ENCODE measurements at places on chromosomes 7 and 10.

GRCh38 chr10:6642876-6643275 is 62.8 kb upstream of the PRKCQ start:
- DNase-seq: no peak

DNA sequence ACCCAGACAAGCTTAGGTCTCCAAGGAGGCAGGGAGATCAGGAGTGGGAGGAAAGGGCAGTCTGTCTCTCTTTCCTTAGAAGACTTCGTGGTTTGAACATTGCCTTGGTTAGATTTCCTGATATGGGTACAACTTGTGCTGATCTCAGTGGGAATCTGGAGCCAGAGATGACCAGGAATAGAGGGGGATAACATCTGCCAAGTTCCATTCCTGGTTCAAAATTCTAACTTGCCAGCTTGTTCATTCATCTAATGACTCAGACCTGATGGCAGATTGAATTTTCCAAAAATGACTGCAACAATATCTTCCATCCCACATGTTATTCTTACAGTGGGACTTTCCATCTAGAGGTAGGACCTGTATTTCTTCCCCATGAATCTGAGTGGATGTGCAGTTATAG is 394.3 kb upstream of the PODXL start:
- no peak for DNase-seq

- DNase-seq: no peak
Observed at GRCh38 chr10:101807158-101807557, 11.1 kb downstream of the OGA start.

GRCh38 chr10:69919250-69919649 is 117.5 kb downstream of the COL13A1 start:
- DNase-seq: no peak

- DNase-seq: no peak
Observed at GRCh38 chr10:25938405-25938804, 4.4 kb downstream of the MYO3A start.

- DNase-seq: no peak
Observed at GRCh38 chr10:34081347-34081743, 733.8 kb downstream of the PARD3 start.

- peak; percentile 18 for DNase-seq
Observed at GRCh38 chr10:7264313-7264756, 146.5 kb downstream of the SFMBT2 start.

DNA sequence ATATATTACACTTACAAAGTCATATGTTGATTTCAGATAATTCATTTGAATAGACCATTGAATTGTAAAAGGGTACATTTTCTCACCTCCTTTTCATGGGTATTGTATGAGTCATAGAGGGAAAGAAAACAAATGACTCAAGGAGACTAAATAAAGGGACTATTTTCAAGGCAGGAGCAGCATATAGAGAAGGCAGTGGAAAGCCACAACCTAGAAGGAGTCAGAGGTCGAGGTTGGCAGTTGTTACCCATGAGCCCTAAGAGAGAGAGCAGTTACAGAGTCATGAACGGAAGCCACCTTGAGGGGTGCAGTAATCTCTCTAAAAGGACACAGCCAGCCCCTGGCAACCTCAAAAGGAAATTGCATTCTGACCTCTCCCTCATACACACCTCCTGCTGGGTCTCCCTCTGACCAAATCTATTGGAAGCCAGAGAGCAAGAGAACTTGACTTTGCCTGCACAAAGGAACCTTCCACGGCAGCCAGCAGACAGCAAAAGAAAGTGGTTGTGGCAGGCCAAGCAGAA is 137.9 kb downstream of the GRM8 start:
- no peak for DNase-seq

GRCh38 chr10:74683621-74684364 is 142.6 kb upstream of the KAT6B start:
- DNase-seq: no peak

- DNase-seq: peak; percentile 87
Observed at GRCh38 chr10:91632671-91633550, at the start of gene PPP1R3C. PPP1R3C (minus strand) TSS chr10:91633071; CDS start chr10:91632969, 102 bp downstream.
